ENCODE measurements at places on chromosomes 2 and 18.

GRCh38 chr2:215358312-215358845, 46.5 kb downstream of the ATIC start:
- no peak for DNase-seq

DNA sequence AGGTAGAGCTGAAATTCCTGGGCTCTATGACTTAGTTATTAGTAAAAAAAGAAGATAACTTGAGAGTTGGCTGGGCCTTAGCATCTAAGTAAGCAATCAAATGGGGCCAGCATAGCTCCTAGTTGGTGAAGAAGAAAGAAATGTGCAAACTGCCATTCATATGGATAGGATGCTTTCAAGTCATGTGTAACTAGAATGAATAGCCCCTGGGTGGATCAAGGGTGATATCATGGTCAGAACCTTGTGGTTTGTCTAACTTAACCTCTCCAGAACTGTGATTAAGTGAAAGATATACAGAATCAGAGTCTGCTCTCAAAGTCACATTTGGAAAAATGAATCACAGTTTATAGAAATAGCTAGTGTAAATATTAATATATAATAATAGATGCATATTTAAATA, 198.7 kb upstream of the DTNA start:
- no peak for DNase-seq

DNA sequence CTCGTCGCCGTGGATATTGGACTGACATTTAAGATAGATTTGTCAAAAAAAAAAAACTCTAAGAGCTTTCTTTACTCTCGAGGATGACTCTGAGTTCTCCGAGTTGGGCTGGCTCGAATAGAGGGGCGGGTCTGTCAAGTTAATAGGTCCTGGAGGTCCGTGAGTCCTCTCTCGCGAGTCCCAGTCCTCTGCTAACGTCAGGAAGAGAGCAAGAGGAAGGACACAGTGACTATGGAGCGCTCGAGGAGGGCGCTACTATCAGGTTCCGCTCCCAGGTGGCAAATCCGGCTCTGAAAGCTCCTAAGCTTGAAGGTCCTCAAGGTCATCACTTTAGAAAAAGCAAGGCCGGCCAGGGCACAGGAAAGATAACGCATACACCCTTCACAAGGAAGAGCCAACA, 404 bp upstream of the AKAIN1 start:
- DNase-seq = no peak

- DNase-seq = no peak
These were observed 178.6 kb upstream of the ZNF804A start for GRCh38 chr2:184419744-184420143.

DNA sequence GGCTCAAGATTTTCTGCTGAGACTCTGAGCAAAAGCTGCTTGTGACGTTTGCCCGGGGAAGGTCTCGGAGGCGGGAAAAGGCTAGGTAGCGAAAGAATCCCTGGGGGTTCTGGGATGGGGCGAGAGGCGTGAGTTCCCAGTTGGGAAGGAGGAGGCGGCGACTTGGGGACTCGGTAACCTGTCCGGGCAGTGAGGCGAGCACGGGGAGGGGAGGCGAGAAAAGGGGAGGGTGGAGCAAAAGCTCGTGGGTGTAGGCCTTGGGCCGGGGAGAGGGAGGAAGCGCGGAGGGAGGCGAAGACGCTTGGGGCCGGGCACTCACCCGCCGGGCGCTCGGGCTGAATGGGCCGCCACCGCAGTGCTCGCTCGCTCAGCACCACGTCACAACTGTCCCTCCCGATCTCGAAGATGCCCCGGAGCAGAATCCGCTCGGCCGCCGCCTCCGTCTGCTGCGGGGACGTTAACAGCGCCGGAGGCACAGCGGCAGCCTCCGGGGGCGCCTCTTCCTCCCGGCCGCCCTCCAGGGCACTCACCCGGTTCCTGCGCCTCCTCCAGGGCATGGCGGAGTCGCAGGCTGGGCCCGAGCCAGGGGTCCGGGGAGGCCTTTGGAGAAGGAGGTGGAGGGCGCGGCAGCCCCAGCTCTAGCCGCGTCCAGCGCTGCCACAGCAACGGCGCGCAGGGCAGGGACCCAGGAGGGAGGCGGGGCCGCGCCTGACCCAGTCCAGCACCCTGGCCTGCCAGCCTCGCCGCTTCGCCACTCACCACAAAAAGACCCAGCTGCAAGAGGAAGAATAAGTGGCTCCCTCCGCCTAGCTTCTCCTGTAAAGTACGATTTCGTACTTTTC, at the start of gene CERKL:
Gene CERKL, minus strand, starts transcription at position 656 of the 842 bp plus-strand sequence. Its CDS starts 99 bp downstream, at position 557.
- DNase-seq = no peak

DNA sequence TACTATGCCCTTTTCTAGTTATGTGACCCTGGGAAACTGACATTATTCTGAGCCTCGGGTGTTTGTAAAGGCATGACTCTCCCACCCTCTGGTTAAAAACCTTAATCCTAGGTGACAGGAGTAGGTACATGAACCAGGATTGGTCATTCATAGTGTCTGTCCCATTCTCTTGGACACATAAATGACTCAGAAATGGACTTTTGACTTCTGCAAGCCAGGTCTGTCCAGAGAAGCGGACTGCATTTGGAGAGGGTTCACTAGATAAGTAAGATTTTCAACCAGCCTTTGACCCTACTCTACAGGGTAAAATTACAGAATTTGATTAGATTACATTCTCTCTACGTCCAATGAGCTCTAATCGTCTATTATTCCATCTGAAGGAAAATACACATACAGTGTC, 285.9 kb downstream of the DPP10 start:
- no peak for DNase-seq

DNA sequence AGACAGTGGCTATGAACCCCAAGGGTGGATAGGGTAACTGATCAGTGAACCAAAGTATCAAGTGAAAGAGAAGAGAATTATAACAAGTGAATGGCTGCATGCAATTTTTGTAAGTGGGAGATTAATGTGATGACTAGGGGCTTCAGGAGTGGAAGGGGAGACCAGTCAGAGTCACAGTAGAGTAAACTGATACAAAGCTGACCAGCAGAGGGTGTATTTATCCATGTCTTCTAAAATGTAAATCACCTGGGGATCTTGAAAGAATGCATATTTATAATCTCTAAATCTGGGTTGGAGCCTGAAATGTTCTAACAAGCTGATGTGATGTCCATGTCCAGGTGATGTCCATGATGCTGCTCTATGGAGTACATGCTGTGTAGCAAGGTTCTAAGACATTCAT, 1351.3 kb upstream of the CHAC2 start:
- no peak for DNase-seq

DNA sequence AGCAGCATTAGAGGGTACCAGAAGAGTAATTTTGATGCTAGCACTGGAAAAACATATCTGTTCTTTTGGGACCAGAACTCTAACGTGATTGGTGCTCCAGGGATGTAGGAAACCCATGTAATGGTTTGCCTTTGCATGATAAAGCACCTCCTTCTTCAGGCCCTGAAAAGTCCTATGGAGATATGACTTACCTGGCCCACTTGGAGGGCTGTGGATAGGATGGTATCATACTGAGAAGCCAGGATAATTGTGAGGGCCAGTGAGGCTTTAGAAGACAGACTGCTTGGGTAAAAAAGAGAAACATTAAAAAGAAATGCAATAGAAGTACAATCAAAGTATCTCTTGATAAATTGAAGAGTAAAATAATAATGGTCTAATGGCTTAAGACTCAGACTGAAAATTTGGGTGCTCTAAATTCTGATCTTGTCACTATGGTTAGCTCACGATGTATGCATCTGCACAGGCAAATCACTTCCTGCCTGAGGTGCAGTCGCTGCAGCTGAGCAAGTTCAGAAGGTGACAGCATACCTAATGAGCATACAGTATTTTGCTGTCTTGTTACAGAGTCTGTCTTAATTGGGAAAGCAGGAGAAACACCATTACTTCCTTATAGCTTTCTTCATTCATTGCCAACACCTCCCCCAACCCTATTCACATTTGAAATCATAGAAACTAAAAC, 371.5 kb downstream of the NUP35 start:
- DNase-seq = no peak

DNA sequence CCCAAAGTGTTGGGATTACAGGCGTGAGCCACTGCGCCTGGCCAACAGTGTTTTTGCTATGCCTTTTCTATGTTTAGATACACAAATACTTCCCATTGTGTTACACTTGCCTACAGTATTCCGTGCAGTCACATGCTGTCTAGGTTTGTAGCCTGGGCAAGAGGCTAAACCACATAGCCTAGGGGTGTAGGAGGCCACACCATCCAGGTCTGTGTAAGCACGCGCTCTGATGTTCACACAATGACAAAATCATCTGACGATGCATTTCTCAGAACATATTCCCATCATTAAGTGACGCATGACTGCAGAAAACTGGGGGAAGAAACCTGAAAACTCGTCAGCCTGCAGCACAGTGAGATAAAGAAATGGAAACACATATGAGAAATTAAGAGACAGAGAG, 46.1 kb upstream of the TWIST2 start:
- DNase-seq = no peak

- DNase-seq = no peak
These were observed 36.0 kb upstream of the NCK2 start for GRCh38 chr2:105708697-105709096.

DNA sequence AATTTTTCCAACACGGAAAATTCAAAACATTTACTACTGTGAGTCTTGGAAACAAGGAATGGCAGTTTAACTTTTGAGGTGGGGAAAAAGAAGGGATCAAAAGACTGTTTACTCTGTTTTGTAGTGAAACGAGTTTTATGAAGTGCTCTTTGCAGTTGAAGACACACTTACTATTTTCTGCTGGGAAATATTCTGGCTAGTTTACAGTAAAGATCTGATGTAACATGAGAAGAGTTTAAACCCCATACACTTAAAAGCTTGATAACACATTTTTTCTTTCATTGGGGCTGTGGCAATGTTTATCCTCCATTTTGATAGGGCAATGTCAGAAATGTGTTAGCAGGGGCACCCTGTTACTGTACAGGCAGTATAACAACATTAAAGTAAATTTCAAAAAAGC, 124.9 kb upstream of the SMAD7 start:
- no peak for DNase-seq

- no peak for DNase-seq
These were observed 43.4 kb upstream of the TNFRSF11A start for GRCh38 chr18:62281684-62282083.

DNA sequence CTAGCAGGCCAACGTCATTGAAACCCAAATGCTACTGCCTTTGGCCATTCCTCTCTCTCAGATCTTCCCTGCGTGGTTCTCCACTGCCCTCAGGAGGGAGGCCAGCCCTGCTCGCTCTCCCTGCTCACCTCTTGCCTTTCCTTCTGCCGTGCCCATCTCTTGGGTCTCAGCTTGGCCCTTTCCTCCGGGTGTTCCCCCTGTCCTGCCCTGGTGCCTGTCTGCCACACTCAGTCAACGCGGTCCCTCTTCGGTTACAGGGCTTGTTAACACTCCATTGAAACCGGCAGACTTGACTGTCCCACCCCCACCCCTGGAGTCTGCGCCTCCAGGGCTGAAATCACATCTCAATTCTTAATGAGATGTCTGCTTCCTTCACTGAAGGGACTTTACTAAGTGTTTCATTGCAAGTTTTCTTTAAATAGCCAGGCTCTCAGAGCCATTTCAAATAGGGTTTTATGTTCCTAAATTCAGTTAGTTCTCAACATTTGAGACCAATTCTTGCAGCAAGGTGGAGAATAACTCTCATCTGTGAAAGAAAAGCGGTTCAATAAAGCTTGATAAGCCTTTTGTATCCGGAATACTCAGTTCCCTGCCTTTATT, 237.6 kb downstream of the DYSF start:
- DNase-seq = no peak

- DNase-seq = no peak
These were observed 154.7 kb downstream of the TWIST2 start for GRCh38 chr2:239002591-239002953.

- DNase-seq = no peak
These were observed 40.8 kb downstream of the WDR35 start for GRCh38 chr2:19949071-19949470.

- no peak for DNase-seq
These were observed 494.2 kb upstream of the SPHKAP start for GRCh38 chr2:228675646-228676045.

GRCh38 chr2:43467891-43468290, 127.9 kb downstream of the THADA start:
- no peak for DNase-seq

DNA sequence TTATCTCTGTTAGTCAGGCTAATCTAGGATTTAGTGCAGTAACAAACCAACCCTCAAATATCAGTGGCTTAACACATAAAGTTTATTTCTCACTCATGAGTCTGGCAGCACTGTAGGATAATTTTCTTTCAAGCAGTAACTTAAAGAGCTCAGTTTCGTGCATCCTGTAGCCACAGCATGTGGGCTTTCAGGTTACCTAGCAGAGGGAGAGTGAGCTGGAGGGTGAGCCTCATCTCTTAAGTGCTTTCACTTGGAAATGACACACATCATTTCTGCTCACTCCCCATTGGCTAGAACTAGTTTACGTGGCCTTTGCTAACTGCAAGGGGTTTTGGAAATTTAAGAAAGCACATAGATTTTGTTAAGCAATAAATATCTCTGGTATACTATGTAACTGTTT, 96.9 kb downstream of the KCNS3 start:
- DNase-seq = no peak

DNA sequence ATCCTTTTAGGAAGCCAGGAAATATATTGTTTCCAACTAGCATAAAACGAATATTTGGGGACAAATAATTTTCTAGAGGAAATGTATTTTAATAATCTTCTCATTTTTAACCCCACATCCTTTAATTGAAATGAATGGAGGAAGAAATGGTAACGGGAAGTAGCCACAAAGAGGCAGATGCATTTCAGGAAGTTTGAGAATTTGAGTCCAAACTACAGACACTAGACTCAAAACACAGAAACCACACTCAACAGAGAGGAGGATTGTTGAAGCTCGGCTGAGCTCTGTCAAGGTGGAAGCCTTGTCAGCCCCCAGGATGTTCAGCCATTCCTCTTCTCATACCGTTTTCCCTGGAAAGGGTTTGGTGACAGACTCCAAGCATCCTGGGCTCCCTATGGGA, 288.5 kb downstream of the NAPG start:
- DNase-seq = no peak

DNA sequence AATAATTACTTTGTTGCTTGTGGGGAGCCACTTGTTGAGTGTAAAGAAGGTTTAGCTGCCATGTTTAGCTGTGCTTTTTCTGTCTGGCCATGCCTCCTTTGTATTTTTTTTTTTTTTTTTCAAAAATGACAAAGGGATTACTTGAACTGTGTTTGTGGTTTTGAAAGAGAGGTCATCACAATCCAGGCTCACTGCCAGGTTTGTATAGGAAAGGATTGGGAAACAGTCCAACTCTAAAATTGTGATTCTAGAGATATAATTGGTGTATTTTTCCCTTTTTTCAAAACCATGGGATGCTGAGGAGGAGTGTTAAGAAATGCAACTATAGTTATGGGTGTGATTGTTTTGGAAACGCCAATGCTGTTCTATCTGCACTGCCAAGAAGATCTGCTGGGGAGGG, 4.3 kb downstream of the ITPRIPL1 start:
- DNase-seq = peak; percentile 26

GRCh38 chr18:11002277-11002676, 147.1 kb downstream of the PIEZO2 start:
- DNase-seq = no peak

- DNase-seq = no peak
These were observed 228.5 kb downstream of the RTP5 start for GRCh38 chr2:242098034-242098433.

Data from NCI-H1105 (cell line).